ENCODE measurements at places on chromosomes 16 and 17. TPM values are rescaled to one million over a fixed set of nuclear protein-coding genes. Genes with fewer than 3 reads are reported as not detected.
A peak's percentile ranks its signal among the peaks of the same experiment; 100 is the strongest.

Gene CEP131
- total RNA-seq: 10.5 TPM

GRCh38 chr16:855471-855870 lies 54.9 kb upstream of the GNG13 start:
- DNase-seq: no peak

- DNase-seq: no peak
Measured at GRCh38 chr16:53884748-53885147, 180.8 kb downstream of the FTO start.

GRCh38 chr17:43613917-43614316 lies 47.8 kb downstream of the MEOX1 start:
- DNase-seq: no peak

GRCh38 chr17:68576811-68577496 lies 24.2 kb downstream of the FAM20A start:
- no peak for DNase-seq

- DNase-seq: no peak
Measured at GRCh38 chr17:81804559-81805399, 829 bp downstream of the GCGR start.

DNA sequence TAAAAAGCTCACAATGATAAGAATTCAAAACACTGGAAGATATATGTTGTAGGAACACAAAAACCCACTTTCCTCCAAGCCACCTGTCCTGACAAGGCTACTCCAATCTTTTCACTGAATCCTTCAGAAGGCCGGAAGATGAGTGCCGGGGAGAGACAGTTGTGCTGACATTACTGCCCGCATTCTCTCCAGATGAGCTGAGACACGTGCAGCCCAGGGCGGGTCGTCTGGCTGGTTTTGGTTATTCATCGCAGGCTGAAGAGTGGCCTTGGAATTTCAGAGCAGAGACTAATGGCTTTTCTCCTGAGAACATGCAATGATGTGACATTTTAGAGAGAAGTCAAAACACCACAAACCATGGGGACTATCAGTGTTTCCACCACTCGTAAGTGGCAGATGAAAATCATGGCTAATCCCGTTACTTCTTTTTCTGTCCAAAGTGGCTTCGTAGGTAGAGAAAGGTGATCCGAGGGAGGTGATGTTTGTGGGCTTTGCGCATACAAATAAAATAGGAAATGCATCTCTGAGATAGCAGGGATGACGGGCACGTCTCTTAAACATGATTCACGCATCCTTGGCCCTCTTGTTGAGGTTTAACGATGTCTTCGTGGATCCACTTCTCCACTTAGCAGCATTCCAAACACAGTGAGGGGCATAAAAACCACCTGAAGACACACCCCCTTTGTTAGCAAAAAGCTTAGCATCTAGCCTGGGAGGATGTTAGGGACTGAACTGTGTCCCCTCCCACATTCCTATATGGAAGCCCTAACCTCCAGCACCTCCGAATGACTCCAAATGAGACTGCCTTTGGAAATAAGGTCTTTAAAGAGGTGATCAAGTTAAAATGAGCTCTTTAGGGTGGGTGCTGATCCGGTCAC lies 134.0 kb downstream of the IRX3 start:
- DNase-seq: no peak

DNA sequence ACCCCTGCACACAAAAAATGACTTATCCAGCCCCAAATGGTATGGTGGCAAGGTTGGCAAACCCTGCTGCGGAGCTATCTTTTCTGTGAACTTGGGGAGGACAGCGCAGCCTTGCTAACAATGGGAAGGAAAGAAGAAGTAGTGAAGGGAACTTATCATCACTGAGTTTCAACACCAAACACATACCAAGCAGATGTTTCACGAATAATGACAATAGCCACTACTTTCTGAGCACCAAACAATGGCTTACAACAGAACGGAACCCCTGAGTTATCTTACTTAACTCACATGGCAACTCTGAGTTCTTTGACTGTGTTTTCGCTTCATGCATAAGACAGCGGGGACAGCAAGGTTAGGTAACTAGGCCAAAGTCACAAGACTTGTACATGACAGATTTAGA lies 148.9 kb downstream of the XYLT1 start:
- no peak for DNase-seq

- no peak for DNase-seq
Measured at GRCh38 chr17:48047113-48047740, 932 bp upstream of the NFE2L1 start.

- no peak for DNase-seq
Measured at GRCh38 chr17:65495122-65496055, 66.1 kb downstream of the AXIN2 start.

DNA sequence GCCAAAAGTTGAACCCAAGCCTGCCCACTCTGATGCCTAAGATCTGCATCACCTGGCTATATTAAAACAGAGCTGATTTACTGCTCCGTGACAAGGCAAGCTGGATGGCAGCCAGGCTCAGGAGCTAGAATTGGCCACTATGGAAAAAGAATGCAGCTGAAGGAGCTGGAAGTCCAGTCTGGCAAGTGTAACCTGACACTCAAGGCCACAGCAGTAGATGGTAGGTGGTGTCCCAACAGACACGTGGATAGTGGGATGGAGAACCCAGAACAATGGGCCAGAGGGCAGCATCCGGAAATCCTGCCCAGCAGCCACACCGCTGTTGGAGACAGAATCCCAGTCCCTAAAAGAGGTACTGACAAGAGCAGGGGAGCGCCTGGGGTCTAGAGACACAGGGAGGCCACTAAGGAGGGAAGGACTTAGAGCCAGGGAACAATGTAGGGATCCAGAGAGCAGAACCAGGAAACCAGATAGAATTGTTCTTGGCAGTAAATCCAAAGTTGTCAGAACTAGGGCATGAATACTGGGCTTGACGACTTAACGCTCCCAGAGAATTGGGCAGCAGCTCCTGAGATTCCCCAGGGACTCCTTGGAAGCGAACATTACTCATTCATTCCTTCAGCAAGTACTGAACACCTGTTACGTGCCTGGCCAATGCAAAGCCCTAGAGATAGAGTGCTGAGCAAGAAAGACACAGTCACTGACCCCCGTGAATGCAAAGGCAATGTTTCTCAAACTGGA lies 85.7 kb downstream of the CDYL2 start:
- DNase-seq: no peak

GRCh38 chr16:57427307-57427706 lies 19.9 kb downstream of the CIAPIN1 start:
- no peak for DNase-seq

DNA sequence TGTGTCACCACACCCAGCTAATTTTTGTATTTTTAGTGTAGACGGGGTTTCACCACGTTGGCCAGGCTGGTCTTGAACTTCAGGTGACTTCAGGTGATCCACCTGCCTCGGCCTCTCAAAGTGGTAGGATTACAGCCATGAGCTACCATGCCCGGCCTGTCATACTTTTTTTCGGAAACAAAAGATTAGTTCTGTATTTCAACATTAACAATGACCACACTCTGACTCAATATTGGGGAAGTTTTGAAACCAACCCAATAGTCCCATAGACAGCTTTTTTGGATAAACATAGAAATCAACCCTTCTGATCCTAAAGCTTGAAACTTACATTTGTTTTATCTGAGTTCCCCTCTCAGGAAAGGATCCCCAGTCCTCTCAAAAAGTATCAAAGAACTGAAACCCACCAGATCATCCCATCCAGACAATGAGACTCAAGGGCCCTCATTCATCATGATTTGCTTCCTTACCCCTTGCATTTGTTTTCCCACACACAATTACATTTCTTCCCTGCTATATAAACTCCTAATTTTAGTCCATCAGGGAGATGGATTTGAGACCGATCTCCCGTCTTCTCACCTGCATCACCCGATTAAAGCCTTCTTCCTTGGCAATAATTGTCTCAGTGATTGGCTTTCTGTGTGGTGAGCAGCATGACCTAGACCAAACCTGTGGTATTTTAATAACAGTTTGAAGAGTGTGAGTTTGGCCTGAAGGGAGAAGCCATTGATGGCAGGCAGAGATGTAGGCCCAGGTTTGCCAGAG lies 7.2 kb upstream of the AGRP start:
- DNase-seq: no peak

DNA sequence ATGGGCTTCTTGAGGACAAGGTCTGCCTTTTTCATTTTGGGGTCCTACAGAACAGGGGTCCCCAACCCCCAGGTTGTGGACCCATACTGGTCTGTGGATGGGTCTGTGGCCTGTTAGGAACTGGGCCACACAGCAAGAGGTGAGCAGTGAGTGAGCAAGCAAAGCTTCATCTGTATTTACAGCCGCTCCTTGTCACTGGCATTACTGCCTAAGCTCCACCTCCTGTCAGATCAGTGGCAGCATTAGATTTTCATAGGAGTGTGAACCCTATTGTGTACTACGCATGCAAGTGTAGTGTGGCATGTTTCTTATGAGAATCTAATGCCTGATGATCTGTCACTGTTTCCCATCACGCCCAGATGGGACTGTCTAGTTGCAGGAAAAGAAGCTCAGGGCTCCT lies 33.9 kb downstream of the ERN1 start:
- no peak for DNase-seq

DNA sequence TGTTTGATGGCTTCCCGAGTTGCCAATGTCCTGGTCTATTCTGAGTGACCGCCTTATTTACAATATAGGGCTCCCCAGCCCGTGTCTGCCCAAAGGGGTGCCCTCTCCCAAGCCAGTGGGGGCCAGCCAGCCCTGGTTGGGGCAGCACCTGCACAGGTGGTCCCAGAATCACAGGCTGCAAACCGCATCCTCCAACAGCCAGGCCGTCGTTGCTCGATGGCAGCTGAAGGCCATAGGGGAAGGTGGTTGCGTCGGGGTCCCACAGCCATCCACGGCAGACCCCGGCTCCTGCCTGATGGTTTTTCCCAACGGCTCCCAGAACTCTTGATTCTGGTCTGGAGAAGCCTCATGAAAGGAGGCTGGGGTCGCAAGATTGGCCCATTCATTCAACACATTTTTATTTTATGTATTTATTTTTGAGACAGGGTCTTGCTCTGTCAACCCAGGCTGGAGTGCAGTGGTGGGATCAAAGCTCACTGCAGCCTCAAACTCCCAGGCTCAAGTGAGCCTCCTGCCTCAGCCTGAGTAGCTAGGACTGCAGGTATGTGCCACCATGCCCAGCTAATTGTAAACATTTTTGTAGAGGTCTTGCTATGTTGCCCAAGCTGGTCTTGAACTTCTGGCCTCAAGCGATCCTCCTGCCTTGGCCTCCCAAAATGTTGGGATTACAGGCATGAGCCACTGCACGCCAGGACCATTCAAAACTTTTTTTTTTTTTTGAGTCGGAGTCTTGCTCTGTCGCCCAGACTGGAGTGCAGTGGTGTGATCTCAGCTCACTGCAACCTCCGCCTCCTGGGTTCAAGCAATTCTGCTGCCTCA lies 79.0 kb upstream of the TOB1 start:
- no peak for DNase-seq

DNA sequence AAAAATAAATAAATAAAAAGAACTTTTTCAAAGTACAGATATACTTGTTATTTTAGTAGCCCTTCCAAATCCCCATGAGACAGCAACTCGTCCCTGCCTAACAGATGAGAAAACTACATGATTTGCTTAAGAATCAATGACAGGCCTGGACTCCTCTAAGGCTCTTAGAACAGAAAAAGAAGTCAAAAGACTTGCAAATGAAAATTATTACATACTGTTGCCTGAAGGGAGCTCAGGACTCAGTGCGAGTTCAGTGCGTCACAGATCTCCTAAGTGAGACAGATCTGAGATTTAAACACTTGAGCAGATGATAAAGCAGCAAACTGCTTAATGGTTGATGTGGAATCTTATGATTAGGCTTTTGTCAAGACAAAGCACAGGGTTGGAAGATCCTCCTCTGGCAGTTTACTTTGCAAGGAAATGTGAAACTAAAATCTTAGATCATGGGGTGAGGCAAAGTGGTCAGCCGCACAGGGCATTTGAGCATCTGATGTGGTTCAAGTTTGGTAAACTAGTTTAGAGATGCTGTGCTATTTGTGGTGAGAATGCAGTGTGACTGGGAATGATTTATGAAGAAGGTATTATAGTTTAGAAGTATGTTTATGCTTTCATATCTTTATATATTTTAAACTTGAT lies 138.1 kb downstream of the TRIM37 start:
- no peak for DNase-seq

Gene TBC1D3I
- total RNA-seq: 0.62 TPM

GRCh38 chr17:75241996-75242460 lies 19.4 kb downstream of the GGA3 start:
- DNase-seq: no peak

Gene ADCY7
- total RNA-seq: 8.7 TPM

GRCh38 chr17:63700528-63701455 lies 867 bp upstream of the LIMD2 start:
- DNase-seq: peak; percentile 89

GRCh38 chr17:5621026-5621425 lies 36.7 kb upstream of the NLRP1 start:
- DNase-seq: no peak

- DNase-seq: no peak
Measured at GRCh38 chr16:27784351-27785306, 234.7 kb downstream of the KATNIP start.

Gene MYH3
- 1.4 TPM for total RNA-seq

DNA sequence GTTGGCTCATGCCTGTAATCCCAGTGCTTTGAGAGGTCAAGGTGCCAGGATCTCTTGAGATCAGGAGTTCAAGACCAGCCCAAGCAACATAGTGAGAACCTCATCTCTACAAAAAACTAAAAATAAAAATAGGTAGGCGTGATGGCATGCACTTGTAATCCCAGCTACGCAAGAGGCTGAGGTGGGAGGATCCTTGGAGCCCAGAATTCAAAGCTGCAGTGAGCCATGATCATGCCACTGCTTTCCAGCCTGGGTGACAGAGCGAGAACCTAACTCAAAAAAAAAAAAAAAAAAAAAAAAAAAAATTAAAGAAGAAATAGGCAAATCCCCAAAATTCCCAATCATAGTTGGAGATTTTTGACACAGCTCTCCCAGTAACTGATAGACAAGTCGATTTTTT lies 32.2 kb upstream of the SRCIN1 start:
- DNase-seq: no peak

DNA sequence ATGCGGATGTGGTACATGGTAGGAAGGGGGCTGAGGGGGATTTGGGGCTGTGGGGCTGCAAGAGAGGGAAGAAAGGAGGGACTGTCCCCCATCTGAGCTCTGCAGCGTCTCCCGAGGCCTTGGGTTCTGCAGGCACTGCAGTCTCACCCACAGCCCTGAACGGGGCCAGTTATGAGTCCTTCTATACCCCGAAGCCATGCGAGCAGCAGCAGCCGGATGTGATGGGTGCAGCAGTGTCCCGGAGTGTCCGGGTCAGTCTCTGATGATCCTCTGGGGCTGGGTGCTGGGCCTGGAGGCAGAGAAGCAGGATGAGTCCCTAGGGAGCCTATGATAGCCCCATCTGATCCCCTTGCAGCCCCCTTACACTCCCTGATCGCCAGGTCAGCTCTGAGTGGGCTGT lies 41.5 kb downstream of the CPNE2 start:
- DNase-seq: no peak

- no peak for DNase-seq
Measured at GRCh38 chr17:28935744-28936460, 15.4 kb downstream of the PHF12 start.

Gene SOST
- not detected for total RNA-seq

DNA sequence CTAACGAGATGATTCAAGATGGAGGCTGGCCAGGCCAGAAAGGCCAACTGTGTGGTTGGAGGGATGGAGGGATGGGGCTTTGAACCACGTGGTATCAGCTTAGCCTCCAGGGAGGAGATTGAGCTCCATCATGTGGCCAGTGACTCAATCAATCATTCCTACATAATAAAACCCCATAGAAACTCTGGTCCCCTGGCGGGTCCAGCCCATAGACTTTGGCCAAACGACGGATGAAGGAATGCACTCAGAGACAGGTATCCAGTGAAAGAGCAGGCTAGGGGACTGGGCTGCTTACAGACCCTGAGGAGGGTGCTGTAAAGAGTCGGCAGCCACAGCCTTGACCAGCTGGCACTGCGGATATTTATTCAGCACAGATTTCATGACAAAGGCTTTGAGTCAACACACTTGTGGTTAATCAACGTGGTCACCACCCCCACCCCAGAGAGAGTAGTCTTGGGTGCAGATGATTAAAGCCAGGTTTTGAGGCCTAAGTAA lies 308.7 kb upstream of the TNRC6C start:
- no peak for DNase-seq

Measured in occipital lobe (tissue), 3 donors.